ENCODE measurements at places on chromosomes 5 and 9.

GRCh38 chr5:97840643-97841042, 657.6 kb upstream of the RIOK2 start:
- no peak for DNase-seq

- DNase-seq = no peak
These were observed 48.3 kb upstream of the PIK3R1 start for GRCh38 chr5:68167195-68167651.

DNA sequence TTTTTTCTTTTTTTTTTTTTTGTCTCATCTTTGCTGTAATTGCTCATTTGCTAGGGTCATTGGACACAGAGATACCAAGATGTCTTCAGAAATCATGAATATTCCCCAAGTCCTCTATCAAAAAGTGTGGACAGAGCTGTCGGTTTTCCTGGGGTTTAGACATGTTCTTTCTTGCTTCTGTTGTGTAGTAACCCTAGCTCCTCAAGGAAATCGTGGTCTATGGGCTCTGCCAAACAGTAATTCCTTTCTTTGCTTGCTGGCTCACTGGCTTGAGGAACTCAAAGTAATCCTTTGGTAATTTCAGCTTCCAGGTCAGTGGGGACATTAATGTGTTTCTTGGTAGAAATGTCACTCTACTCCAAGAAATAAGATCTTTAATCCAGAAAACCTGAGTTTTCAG, 101.7 kb downstream of the TMC1 start:
- DNase-seq = no peak

GRCh38 chr5:139183502-139183901, 14.7 kb downstream of the SIL1 start:
- DNase-seq = no peak

- DNase-seq = no peak
These were observed 896 bp downstream of the RIGI start for GRCh38 chr9:32524892-32525708.

GRCh38 chr9:13213337-13213736, 66.2 kb downstream of the MPDZ start:
- no peak for DNase-seq

GRCh38 chr5:66239034-66239433, 94.9 kb downstream of the SREK1 start:
- DNase-seq = no peak

- DNase-seq = no peak
These were observed 231.1 kb downstream of the MLLT3 start for GRCh38 chr9:20391208-20391607.

GRCh38 chr9:119365291-119366027, 3.8 kb downstream of the BRINP1 start:
- DNase-seq = no peak

DNA sequence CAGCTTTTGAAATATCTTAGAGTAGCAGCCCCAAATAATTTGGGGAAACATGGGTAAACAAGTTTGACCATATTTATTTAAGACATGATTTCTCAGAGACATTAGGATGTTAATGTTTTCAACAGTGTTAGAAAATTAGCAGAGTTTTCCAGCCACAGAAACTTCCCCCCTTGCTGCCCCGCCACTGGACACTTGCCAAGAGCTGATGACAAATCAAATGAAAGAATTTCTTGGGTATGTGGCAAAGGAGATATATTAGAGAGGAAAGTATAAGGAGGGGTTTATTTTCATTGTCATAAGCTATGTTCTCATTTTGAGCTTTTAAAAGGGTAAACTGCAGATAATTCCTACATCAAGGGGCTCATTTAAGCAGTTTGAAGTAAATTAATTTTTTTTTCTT, 15.9 kb downstream of the GABRA1 start:
- no peak for DNase-seq

- DNase-seq = no peak
These were observed 12.2 kb upstream of the HSPB3 start for GRCh38 chr5:54443270-54443669.

- DNase-seq = no peak
These were observed 54.2 kb upstream of the NOTCH1 start for GRCh38 chr9:136599811-136600660.
